Temporal lobe (tissue), 4 donors: ENCODE measurements at places on chromosomes 2 and 18. TPM values are rescaled to one million over a fixed set of nuclear protein-coding genes. Genes with fewer than 3 reads are reported as not detected.

The SOCS6 gene
- 28.0 TPM for total RNA-seq

The MIB1 gene
- 56.1 TPM for total RNA-seq

The ICOS gene
- under 0.01 TPM for total RNA-seq

The STEAP3 gene
- under 0.01 TPM for total RNA-seq
